LoVo (cell line): ENCODE measurements at places on chromosomes 7 and 10.
A peak's percentile ranks its signal among the peaks of the same experiment; 100 is the strongest.

GRCh38 chr10:98407744-98408241 lies 7.2 kb downstream of the PYROXD2 start:
- no peak for DNase-seq

DNA sequence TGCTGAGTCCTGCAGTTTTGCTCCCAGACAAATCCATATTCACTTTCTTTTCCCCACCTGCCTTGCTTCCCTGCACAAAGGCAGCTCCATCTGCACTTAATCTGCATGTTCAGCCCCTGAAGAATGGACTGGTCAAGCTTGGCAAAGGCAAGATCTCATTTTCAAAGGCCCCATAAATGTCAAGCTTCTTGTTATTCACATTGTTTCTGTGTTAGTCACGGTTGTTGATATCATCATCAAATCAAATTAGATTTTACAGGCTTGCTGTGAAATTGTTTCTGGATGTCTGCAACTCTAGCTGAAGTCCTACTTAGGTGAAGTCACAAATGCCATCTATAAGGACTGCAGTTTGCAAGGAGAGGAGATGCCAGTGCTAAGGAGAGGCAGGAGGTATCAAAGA lies 91.0 kb downstream of the GPAM start:
- DNase-seq: peak; percentile 16

GRCh38 chr10:74418285-74418872 lies 267.4 kb downstream of the ADK start:
- DNase-seq: no peak

DNA sequence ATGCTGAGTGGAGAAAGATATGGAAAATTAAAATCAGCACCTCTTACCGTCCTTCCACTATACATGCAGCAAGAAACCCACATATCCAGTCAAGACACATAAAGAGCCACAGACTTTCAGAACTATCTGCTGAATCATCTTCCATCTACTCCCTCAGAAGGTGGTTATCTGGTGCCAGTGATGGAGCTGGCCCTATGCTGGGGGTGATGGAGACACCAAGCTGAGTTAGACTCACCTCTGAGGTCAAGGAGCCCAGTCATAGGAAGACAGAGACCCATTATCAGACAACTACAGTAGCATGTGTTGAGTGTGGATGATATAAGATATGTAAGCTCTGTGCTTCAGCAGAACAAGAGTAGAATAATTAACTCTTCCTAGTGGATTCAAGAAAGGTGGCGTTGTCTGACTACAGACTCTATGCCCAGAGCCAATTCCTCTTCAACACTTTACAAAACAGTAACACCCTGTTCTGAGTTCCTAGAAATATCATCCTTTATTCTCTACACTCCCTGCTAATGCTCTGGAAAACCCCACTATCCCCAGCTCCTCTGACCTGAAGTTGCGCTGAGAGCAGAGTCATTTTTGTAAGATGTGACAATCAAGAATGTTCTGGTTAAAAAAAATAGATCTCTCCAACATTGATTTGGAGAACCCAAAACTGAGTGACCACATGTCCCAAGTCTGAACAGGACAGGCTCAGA lies 14.3 kb downstream of the CYP3A5 start:
- no peak for DNase-seq

DNA sequence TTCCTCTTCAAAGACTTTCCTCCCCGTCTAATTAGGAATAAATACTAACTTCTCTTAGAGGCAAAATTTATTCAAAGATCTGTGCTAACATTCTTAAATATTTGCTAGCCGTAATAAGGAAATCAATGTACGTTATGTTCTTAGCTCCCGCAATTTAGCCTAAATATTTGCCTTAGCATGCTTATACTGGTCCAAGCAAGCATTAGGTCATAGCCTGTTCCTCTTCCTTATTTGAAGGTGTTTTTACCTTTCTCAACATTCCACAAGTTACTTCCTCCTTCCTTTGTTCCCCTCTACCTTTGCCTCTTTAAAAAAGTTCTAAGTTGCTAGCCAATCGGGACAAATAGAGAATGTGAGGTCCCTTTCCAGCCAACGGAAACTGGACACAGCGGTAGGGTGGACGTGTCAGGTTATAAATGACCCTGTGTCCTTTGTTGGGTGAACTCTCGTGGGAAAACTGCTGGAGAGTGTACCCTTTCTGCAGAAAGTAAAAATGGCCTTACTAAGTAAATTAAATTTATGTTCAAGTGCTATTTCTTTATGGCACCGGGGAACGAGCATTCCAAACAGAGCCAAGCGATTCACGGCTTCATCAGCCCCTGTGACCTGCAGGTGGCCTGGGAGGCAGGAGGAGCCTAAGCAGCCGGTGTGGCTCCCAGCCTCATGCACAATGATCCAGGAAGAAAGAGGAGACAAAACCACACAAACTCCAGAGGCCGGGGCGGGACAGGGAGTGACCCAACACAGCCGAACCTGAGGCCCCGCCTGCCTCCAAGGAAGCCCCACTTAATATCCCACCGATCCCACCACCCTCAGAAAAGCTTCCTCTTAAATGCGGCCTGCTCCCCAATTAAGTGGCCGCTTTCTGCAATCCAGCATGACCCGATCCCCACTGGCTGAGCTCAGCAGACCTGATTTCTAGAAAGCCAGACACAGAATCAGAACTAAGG lies 67.0 kb downstream of the ZRANB1 start:
- DNase-seq: no peak

- peak; percentile 65 for DNase-seq
These were observed 3.0 kb upstream of the CYP2C18 start for GRCh38 chr10:94680544-94680943.

DNA sequence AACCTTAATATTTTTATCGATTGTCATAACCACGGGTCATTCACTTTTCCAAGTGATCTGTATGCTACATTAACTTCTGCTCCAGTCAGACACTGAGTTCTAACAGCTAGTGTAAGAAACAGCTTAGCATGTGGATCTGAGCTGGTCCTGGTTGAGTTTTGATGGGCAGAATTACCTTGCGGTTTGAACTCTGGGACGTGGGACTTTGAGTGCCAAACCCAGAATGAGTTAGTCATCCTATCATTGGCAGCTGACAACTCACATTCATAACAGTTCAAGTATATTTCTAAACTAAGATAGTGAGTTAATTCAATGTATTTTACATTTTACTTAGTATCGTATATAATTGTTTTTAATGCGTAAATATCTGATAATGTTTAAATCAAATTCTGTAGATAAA lies 43.2 kb downstream of the C7orf33 start:
- DNase-seq: no peak

GRCh38 chr10:10533437-10533836 lies 484.2 kb upstream of the CELF2 start:
- DNase-seq: no peak

- DNase-seq: peak; percentile 63
These were observed 29.6 kb upstream of the AKR1C2 start for GRCh38 chr10:5033061-5033778.

DNA sequence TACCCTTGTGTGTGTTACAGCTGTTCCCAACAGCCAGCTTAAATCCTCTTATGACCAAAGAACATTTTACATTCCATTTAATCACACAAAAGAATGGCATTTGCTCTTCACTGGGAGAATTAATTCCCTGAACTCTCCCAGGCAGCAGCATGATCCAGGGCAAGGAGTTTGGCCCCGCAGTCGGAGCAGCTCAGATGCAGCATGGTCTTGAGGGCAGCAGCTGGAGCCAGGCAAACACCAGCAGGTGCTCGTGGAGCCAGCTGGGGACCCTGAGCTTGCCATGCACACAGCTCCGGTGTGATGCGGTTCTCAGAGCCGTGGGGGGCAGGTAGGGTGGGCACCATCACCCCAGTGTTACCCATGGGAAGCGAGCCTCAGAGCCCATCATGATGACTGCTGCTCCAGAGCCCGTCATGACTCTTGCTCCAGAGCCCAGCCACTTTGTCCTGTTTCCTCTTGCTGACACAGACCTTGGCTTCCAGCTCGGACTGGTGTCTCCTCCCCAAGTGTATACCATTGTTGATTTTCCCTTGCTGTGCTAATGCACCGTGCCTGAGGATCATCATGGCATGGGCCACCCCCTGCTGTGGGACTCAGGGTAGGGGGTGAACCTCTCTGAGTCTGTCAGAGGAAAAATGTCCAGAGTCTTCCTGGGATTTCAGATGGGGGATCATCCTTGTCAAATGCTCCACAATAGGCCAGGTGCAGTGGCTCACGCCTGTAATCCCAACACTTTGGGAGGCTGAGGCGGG lies 75.8 kb downstream of the ZRANB1 start:
- DNase-seq: no peak

DNA sequence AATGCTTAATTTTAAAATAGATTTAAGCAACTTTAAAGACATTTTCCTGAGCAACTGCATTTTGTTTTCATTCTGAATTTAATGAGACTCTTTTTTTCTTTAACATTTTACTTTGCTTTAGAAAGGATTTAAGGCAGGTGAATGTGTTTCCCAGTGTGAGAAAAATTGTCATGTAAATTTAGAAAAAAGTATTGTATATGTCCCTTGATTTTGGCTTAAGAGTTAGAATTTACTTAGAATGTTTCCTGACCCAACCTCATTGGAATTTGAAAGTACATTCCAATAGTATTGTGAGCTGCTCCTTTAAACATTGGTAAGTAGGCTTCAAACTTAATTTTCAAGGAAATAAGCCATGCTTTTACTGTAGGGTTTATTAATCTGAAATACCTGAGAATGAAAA lies 110.2 kb downstream of the PTEN start:
- no peak for DNase-seq

GRCh38 chr7:91367812-91368578 lies 103.8 kb downstream of the FZD1 start:
- DNase-seq: no peak

DNA sequence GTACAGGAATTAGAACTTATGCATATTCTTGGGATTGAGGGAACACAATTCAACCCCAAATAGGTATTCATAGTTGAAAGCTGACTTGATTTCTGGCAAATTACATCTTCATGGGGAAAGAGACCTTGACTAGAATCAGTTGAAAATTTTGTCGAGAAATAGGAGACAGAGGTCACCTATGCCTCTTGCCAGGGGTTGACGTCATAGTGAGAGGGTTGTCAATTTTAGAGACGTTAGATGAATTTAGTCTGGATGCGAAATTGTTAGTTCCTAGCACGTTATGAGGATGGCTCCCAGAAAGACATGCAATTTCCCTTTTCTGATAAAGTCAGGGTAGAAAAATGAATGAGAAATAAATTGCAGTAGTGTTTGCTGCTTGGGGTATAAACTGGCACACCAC lies 59.3 kb downstream of the SEC61G start:
- no peak for DNase-seq

GRCh38 chr7:114789871-114790311 lies 132.0 kb upstream of the MDFIC start:
- no peak for DNase-seq

GRCh38 chr10:78736926-78737630 lies 331.7 kb upstream of the ZMIZ1 start:
- no peak for DNase-seq

DNA sequence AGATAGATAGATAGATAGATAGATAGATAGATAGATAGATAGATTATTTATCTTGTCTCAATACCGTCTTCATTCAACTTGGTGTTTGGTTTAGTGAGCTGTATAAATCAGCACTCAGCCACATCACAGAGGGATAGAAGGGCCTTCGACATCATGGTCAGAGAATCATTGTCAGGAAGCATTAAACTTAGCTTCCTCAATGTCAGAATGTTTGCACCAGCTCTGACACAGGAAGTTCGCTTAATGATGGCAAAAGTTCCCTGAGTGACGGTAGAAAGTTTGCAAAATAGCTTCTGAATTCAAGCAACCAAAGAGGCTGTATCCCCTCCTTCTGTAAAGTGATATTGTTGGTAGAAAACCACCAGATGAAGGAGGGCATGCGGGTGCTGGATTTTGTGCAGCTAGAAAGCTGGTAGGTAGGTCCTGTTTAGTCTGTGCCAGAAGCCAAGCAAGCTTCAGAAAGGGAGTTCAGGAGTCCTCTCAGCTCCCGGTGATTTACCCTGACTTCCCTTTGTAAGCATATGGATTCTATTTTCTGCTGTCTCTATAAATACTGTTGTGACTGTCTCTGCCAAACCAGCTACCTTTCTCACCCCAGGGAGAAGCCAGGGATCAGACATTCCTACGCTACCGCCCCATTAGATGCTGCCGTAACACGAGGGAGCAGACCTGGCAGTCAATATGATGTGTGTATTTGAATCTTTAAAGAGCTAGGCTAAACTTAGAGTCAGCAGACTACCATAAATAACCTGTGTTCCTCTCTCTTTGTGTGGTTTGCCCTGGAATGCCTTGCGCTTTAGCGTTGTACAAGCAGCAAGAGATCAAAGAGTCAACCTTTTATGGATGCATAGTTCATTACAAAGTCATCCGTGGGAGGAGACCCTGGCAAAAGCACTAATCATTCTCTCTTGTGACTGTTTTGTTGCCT lies 200.5 kb upstream of the KIAA1217 start:
- DNase-seq: peak; percentile 59

- DNase-seq: no peak
These were observed 8.4 kb upstream of the PURB start for GRCh38 chr7:44893710-44894234.

- no peak for DNase-seq
These were observed 181.0 kb upstream of the TMEM106B start for GRCh38 chr7:12030116-12030515.

GRCh38 chr7:774161-775109 lies 47.4 kb upstream of the PRKAR1B start:
- DNase-seq: no peak

DNA sequence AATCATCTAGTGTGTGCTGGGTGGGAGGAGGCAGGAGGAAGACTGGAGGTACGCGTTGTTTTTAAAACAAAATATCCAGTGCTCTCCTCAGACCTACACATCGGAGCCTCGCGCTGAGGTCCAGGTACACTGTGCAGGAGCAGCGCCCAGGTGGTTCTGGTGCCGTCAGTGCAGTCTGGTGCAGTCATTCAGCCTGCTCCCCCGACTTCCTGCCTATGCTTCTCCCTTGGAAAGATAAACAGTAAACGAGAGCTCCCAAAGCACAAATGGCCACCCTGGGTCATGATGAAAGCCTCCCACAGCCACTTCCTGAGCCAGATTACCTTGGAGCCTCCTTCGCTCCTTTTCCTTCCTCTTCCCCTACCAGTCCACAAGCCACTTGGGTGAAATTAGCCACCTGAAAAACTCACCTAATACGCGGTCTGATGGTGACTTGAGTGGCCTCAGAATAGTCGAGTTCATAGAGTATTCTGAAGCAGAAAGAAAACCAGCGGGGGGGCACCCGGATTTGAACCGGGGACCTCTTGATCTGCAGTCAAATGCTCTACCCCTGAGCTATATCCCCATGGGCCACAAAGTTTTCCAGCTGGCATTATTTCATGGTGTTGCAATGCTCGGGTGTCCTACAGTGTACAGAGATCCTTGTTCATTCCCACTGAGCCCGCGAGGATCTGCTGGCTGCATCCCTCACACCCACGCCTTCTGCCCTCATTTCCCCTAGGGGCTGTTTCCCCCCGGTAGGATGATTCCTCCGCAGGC lies 82.5 kb downstream of the ZNF467 start:
- DNase-seq: peak; percentile 56

DNA sequence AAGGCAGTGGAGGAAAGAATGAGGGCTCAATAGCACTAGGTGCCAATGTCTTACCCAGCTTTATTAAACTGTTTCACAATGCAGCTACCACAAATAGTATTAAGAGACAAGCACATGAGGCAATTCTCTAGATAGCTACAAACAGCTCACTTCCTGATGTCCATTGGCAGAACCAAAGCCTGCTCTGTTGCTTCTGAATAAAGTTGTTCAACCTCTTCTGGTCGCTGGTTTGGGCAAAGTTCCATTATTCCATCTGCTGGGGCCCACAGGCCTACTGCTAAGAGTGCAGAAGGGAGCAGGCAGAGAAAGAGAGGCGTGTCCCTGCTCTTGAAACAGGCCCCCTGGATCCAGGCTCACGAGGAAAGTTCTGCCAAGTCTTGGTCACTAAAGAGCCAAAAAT lies 173.9 kb downstream of the ZNF438 start:
- no peak for DNase-seq
